ENCODE measurements at places on chromosomes 7 and 10.

DNA sequence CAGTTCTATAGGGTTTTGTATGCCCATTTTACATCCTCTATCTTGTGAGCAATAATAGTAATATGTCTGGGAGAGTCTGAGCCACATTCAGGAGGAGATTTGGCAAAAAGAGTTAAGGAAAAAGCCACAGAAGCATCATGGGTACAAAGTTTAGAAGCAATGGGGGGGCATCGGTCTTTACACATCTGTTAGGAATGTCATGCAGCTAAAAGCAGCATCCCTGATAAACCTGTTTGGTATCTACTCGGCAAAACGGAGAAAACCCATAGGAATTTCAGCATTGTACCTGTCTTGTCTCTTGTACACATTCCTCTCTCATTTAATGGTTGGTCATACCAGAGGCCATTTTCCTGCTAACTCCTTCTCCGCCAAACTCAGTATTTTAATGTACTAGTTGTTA, 12.5 kb upstream of the HERPUD2 start:
- DNase-seq = no peak

DNA sequence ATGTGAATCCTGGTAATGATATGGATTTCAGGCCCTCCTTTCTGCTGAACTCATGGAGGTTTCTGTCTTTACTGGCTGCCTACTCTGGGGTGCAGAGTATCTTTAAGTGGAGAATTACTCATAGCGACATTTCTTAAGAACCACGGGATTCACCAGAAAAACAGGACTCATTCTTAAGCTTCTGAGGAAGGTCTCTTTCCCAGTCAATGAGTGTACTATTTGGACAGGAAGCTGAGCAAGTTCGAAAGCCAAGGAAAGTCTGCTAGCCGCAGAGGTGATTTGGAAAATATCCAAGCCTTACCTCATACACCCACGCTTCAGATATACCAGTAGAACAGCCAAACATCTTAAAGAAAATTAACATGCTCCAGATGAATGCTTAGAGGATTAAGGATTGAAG, 377.6 kb upstream of the MYO3A start:
- no peak for DNase-seq

- DNase-seq = no peak
Observed at GRCh38 chr7:129530795-129531391, 28.6 kb downstream of the SMKR1 start.

- no peak for DNase-seq
Observed at GRCh38 chr10:8174762-8175161, 120.3 kb downstream of the GATA3 start.

GRCh38 chr7:85695533-85695932, 508.7 kb upstream of the SEMA3D start:
- DNase-seq = no peak

GRCh38 chr7:111588065-111588433, 25.8 kb upstream of the IMMP2L start:
- DNase-seq = no peak

GRCh38 chr7:92402920-92403759, 44.1 kb upstream of the GATAD1 start:
- no peak for DNase-seq

GRCh38 chr7:99842926-99843325, 15.1 kb downstream of the CYP3A43 start:
- DNase-seq = no peak

- no peak for DNase-seq
Observed at GRCh38 chr10:8056871-8057331, 2.4 kb downstream of the GATA3 start.

DNA sequence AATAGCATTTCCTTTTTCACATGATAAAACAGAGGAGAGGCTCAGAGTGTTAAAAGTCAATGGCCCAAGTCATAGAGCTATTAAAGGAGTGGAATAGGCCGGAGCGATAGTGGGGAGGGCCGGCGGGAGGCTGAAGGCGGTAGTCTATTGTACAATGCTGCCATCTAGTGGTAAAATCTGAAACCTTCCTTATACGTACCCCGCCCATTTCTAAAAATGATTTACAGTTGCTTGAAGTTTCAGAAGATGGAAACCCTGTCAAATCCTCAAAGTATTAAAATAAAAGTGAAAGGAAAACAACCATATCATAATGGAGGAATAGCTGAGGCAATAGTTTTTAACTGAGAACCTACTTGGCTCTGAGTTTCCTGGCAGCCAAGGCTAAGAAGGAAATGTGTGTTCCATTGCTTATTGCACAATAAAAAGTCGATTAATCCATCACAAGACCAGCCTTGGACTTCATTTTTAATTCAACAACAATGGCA, 209.1 kb downstream of the CCSER2 start:
- DNase-seq = peak; percentile 39

DNA sequence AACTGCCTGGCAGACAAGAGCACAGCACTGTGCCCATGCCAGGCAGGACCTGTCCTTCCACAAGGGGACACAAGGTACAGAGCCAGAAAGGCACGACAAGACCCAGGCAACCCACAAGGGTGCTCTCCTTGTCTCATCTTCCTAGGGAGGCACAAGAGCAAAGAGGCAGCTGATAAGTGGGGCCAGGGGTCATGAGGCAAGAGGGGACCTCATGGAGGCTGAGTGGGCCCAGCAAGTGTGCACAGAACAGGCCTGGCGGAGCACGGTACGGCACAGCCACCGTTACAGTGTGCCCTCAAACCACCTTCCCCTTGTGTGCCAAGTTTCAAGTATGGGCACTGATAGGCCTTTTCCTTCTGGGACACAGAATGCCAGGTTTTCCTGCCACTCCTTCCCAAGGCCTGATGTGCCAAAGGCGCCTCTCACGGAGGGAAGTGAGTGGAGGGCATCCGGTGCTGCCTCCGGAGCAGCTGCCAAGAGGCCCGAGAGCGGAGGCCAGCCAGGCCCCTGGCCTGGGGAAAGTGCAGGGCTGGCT, 75.6 kb downstream of the FAM53B start:
- no peak for DNase-seq

- DNase-seq = no peak
Observed at GRCh38 chr10:13917791-13918190, 331.0 kb downstream of the PRPF18 start.

DNA sequence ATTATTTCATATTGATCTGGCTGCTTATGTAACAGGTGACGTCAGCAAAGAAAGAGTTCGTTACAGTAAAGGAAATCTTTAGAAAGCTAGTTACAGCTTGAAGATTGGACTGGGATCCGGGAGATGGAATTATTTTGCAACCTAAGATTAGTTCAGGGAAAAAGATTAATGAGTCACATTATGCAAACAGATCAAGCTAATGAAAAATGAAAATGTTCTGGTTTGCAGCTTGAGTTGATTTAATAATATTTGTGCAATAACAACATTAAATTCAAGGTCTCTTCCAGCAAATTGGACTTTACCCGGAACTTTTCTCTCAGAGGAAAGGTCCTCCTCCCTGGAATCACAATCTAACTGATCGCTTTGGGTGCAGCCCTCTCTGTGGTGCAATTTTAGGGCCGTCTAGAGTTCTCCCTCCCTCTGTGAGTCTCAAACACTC, 119.5 kb downstream of the OTUD1 start:
- no peak for DNase-seq

GRCh38 chr7:125573126-125573525, 643.5 kb upstream of the POT1 start:
- DNase-seq = no peak

DNA sequence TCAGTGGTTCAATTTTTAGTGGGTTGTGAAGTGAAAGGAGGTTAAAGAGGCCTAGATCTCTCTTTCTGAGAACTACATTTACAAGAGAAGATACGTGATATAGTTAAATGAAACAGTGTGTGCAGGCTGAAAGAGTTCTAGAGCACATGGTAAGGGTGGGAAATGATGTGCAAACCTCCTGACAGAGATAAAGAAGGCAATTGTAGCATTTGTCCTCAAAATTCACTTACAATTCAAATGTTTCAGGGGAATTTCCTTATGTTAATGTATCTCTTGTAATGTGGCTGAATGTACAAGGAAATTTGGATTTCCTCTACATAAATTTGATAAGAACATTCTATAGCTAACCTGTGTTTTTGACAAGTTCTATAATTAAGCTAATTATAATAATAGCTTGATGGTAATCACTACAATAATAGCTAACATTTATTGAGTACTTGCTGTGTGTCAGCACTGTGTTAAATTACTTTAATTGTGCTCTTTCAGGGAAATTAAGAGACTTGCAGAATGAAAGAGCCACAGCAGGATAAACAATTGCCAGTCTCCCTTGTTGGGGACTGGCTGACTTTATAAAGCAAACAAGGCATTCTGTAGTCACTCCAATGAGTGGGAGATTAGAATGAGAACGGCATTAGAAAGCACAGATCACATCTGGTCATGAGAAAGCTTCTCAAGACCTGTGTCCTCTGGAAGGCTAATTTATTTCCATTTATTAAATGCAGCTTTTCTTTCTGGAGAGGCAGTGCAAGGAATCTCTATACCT, 139.7 kb upstream of the TMEM72 start:
- no peak for DNase-seq

DNA sequence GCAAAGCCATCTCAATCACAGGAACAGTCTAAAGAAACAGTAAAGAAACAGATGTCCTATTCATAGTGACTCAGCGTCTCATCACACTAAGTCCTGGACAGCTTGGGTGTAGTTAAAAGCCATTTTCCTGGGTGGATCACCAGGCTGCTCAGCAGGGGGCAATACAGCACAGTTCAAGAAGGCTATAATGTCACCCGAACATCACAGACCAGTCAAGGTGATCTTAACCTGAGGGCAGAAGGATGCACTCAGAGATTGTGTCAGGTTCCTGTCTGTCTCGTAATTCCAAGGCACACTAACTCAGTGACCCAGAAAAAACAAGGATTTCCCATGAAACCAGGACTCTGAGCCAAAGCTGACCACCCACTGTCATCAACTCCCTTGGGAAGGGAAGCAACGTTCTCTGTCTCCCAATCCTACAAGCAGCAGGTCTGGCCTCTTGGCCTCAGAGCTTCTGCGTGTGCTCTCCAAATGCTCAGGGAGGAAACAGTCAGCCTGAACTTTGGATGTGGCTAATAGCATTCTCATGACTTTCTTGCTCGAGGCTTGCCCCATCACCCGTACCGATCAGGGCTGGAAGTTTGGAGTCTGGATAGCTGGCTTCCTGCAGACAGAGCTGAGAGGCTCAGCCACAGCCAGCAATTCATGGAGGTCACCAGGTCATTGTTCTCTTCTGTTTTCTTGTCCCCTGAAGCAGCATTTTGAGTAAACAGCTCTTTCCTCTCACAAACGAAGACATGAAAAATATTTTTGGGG, 90.4 kb upstream of the FAM171A1 start:
- DNase-seq = no peak

GRCh38 chr10:27529010-27529783, 25.1 kb downstream of the RAB18 start:
- DNase-seq = no peak

GRCh38 chr10:18505456-18506118, 145.8 kb downstream of the NSUN6 start:
- DNase-seq = no peak

DNA sequence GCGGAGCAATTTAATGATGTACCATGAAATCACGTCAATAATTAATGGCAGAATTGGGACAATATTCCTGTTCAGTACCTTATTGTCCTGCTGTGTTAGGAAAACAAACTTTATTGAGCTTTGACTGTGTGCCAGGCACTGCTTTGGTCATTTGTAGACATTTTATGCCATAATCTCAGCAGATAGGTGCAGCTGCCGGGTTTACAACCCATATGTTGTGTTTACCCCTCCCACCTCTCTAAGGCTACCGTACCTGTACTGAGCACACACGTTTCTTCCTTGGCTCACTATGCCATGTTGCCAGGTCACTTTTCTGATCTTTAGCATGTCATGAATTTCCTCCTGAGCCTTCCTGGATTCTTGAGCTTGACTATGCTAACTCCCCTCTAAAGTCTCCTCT, 422.2 kb downstream of the PHTF2 start:
- DNase-seq = no peak

DNA sequence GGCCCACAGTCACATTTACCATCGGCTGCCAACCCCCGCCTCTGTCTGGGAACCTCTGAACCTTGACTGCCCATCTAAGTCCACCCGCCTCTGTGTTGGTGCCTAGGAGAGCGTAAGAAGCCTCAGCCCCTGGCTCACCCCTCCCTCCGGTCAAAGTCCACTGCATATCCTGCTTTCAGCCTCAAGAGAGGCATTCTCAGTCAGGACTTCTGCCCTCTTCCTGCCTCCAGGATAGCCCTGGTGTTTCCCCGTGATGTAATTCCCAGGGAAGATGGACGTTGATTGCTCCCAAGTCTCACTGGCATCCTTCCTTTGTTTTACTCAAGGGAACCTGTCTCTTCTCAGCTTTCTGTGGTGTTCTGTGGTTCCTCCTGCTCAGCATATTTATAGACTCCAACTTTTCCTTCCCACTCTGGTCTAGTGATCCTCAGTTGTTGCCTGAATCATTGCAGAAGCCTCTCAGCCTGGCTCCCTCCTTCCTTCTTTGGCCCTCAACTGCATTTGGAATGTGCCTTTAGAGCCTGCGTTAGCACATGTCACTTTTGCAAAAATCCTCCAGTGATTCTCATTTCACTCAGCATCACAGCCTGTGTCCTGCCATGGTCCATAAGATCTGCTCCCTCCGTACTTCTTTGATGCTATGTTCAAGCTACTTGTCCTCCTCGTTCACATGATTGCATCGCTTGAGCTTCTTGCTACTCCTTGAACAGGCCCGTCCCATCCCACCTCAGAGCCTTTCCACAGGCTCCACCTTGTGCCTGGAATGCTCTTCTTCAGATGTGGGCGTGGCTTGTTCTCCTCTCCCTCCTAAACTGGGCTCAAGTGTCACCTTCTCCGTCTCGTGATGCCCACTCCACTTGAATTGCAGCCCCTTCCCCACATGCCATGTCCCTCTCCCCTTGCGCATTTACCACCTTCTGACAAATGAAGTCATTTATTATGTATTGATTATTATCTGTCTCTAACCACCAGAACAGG, 124.2 kb downstream of the PLPP4 start:
- no peak for DNase-seq

DNA sequence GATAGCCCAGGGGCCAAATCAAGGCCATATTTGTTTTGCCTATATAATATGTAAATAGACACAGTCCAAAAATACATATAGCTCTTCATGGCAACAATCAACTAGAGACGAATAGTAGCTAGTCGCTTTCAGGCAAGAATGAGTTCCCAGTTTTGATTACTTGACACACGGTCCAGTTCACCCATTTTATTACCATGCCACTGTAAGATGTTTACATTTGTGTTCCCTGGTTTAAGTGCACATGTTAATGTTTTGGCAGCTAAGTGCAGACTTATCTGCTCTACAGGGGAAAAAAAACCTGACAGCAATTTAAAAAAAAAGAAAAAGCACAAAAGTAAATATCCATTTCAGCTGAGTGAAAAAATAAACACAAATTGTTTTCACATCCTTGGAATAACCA, 213.1 kb downstream of the TPK1 start:
- DNase-seq = no peak

DNA sequence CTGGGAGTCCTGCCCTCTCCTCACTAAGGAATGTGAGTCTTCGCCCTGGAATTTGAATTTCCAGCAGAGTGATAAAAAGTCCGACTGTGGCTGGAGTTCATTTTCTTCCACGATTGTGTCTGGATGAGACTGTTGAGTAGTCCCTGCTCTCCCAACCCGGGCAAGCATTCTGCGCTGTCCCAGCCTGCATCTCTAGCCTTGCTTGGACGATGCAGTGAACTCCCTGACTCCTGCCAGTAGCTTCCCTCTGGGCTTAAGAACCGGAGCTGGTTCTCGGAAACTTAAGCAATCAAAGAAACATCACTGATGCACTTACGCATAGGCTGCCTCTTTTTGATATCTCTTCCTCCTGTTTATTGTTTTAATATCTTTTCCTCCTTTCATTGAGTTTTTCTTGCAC, 116.0 kb upstream of the FZD8 start:
- DNase-seq = no peak
